Myocyte (in vitro differentiated cells): ENCODE measurements at places on chromosomes 13 and 19. TPM values are rescaled to one million over a fixed set of nuclear protein-coding genes. Genes with fewer than 3 reads are reported as not detected.
A peak's percentile ranks its signal among the peaks of the same experiment; 100 is the strongest.

Gene PINLYP
- total RNA-seq: 0.94 TPM in 1 of 2 replicates, not detected in the other

- DNase-seq: no peak
These were observed 5.1 kb downstream of the GAMT start for GRCh38 chr19:1396019-1396767.

DNA sequence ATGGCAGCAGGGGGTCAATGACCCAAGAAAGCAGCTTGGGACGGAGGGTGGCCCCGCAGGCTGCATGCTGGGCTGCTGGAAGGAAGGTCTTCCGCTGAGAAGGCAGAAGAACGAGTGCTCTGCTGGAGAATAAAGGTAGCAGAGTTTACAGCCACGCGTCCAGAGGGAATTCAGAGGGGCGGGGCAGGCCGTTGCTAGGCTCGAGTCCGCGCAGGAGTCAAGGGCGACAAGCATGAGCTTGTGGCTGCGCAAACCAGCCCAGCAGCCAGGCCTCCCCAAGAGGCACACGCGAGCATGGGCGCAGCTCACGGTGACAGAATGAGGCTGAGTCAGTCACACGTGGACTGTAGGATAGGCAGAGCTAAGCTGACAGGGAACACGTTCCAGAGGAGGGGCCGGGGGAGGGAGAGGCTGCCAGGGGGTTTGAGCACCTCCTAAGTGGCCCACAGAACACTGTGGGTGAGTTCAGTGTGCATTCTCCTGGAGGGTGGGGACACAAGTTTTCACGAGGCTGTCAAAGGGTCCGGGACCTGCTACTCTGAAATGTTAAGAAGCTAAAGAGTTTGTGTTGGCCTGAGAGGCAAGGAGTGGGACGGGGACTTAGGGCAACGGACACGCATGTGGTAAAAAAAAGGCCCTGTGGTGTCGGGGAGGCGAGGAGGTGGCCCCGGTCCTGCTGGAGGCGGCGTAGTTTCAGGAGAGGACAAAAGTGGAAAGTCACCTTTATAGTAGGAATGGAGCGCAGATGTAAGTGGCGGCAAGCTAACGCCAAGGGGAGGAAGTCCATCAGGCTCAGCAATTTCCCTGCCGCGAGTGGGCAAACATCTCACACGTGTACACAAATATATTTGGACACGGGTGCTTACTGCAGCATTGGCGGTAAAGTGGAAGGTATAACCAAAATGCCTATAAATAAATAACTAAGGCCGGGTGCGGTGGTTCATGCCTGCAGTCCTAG lies 17.7 kb downstream of the RFX2 start:
- DNase-seq: peak; percentile 93

DNA sequence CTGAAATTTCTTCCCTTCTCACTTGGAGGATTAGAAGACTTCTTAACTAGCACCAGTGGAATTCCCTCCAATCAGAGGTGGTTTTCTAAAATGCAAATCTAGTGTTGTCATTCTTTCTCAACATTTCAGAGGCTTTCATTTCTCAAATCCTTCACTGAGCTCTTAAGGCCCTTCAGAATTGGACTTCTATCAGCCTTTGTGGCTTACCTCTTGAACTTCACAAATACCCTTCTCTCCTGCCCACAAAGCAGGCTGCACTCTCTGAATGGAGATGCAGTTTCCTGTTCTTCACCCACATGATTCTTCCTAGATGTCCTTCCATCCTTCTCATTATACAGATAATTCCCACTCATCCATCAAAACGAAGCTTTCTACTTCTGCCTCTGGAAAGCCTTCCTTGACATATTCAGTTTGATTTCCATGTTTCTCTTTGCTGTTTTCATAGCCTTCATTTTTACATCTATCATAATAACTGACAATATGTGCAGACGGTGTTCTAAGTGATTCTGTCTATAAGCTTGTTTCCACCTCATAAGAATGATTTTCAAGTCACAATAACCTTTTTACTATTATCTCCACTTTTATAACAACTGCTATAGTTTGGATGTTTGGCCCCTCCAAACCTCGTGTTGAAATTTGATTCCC lies 123.1 kb upstream of the GPR12 start:
- no peak for DNase-seq

DNA sequence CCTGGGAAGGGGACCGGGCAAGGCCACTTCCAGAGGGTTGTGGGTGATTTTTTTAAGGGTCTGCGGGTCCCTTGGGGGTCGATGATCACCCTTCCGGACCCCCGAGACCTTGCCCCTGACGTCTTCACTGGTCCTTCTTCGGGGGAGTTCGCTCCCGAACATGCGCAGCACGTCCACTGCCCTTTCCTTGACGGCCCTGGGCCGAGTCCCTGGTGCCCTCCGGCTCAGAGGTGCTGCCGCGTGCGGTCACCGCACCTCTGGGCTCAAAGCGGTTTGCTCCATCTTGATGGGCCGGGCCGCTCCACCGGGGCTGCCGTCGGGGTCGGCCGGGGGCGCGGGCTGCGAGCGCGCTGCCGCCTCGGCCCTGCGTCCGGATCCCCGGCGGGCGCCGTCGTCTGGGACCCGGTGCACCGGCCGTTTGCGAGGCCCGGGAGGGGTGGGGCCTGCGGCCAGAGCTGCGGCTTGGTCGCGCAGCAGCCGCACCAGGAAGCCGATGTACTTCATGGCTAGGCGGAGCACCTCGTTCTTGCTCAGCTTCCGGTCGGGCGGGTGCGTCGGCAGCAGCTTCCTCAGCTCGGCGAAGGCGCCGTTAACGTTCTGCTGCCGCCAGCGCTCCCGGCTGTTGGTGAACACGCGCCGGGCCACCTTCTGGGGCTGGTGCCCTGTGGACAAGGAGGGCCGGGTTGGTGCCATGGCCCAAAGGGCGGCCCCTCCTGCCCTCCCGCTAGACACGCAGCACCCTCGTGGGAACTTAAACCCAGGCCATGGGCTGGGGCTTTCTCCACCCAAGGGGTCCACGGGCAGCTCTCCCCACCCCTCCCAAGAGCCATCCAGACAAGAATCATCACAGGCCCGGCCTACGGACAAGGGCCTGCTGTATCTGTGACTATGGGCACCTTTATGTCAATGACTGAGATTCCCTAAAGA lies 3.3 kb downstream of the LYL1 start:
- no peak for DNase-seq

DNA sequence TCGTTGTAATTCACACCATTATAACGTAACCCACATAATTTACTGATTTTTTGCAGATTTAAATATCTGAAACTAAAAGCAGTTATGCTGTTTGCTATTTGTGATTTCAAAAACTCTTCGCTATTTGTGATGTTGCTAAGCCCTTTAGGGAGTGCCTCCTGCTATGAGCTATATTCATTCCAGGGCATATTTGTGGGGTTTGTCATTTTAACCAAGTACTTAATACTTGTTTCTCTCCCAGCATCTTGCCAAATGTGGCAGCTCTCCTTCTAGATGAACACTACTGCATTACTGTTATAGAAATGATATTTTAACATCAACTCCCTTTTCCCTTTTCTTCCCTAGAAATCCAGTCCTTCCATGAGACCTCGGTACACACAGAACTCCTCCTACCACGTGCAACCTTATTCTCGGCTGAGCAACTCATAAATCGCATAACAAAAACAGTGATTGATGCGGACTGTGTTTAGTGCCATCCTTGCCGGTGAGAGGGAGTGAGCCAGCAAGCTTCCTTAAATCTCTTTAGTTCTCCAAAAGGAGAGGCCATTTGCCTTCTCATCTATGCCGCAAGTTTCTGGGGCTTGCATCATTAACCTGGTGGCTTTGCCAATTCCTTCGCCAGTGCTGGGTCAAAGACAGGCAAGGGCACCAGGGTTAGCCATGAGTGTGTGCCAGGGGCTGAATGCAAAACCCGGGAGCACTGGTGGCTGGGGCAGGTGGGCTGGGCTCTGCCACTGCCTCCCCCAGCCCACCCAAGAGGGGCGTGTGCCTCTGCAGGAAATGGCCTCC lies 33.4 kb downstream of the RFX2 start:
- DNase-seq: peak; percentile 86

DNA sequence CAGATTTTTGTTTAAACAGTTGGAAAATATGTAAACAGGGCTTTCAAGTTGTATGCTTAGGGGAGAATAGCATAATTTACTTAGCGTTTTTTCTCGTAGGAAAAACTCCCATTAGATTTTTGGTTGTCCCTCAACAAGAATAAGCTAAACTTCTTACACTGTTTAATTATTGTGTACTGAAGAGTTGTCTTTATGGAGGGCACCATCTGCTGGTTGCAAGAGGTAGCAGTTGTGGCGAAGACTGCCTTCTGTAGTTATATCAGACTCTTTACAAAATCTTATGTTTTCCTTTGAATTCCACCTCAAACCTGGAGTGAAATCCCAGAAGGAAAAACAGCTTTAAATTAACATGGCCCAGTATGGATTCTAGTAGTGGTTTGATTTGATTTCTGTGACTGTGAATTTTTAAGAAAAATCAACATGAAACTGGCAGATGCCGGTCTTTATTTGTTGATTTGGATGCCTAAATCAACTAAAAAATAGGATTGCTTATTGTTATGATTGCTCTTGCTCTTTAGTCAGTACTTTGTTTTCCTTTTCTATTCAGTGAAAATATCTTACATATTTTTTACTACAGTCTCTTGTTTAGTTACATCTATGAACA lies 53.4 kb downstream of the PDS5B start:
- peak; percentile 72 for DNase-seq

DNA sequence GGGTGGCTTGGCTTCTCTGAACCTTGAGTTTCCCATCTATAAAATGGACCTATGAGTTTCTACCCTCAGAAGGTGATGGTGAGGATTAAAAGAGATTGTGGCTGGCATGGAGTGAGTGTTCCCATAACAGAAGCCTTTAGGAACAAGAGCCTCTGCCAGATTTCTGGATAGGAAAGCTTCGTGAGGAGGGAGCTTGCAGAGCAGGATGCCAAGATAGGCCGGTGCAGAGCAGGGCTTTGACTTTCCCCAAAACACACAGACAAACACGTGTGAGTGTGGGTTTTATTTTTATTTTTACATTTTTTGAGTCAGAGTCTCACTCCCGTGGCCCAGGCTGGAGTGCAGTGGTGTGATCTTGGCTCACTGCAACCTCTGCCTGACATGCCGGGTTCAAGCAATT lies 3.7 kb upstream of the CNN1 start:
- DNase-seq: no peak

DNA sequence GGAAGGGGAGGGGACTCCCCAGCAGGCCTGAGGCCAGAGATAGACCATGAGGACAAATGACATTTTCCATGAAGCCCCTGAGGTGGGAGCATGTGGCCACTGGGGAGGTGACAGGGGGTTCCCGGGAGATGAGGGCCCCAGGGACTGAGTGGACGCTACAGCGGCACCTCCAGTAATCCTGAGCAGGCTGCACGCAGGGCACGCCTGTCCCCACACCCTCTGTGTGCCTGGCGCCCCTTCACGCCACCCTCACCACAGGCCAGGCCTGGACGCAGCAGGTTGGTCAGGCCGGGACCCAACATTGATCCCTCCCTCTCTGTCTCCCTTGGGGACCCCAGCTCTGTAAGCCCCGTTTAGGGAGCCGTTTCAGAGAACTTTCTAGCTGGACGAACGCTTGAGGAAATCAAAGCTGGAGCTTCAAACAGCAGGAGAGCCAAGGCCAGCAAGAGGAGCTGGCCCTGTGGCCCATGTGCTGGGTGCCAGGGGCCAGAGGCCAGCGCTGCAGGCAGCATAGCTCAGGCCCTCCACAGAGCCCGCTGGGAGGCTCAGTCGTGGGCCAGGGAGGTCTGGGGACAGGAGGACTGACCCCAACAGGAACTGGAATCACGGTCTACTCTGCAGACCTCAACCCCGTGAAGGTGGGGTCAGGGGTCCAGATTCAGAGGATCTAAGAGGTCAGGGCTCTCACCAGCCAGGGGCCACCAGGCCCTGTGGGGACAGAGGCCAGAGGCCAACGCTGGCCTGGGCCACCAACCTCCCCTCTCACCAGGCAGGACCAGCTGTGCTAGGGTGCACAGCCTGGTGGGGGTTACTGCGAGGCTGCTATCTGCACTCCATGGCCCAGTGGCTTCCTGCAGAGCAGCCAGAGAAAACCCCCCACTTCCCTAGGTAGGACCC lies 14.6 kb downstream of the LSM4 start:
- no peak for DNase-seq

GRCh38 chr13:36131931-36132297 lies 732 bp upstream of the DCLK1 start:
- DNase-seq: peak; percentile 92

- no peak for DNase-seq
These were observed 378.0 kb downstream of the DNAJC15 start for GRCh38 chr13:43401361-43401760.

DNA sequence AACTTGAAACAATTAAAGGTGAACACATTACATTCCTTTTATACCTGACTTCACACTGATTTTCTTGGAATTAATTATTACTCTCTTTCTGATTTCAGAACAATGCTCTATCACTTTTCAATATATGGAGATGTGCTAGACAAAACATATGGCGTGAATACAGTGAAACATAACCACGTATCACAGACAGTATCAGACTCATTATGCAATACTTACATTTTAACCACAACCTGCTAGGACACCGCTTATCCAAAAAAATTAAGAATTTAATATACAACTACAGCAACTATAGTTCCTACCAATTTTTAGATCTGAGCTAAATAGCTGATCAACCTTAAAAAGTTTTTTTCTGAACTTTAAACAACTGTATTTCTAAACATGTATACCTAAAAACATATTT lies 9.9 kb downstream of the HSPH1 start:
- no peak for DNase-seq

GRCh38 chr19:50275577-50276368 lies 53.4 kb downstream of the KCNC3 start:
- DNase-seq: no peak

GRCh38 chr19:44050740-44051649 lies 841 bp upstream of the ZNF223 start:
- DNase-seq: no peak

- peak; percentile 37 for DNase-seq
These were observed 3.3 kb upstream of the RGL3 start for GRCh38 chr19:11422163-11423065.

DNA sequence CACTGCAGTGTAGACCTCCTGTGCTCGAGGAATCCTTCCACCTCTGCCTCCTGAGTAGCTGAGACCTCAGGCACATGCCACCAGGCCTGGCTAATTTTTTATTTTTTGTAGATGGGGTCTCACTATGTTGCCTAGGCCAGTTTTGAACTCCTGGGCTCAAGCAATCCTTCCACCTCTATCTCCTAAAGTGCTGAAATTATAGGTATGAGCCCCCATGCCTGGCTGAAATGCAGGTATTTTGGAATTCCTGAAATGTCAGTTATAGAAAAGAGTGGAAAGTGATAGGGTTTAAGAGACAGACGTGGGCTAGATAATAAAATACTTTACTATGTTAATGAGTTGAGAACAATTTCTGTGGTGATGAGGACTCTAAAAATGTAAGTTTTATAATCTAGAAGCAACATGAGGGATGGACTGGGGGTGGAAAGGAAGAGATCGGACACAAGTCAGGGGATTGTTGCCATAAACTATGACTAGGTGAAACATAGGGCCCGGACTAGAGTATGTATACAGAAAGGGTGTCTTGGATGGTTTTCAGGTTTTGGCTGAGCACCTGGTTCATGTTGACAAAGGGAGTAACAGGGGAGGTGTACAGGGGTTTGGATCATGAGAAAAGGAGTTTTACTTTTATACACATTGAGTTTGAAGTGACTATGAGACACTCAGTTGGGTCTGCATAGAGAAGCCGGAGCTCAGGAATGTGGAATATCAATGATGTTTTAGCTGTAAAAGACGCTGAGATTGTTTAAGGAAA lies 165.6 kb upstream of the STARD13 start:
- DNase-seq: no peak
